ENCODE measurements at places on chromosomes 4 and X.

- DNase-seq = no peak
Observed at GRCh38 chrX:112545051-112545450, 134.7 kb downstream of the LHFPL1 start.

- no peak for DNase-seq
Observed at GRCh38 chr4:183729430-183730328, 70.6 kb downstream of the TRAPPC11 start.

DNA sequence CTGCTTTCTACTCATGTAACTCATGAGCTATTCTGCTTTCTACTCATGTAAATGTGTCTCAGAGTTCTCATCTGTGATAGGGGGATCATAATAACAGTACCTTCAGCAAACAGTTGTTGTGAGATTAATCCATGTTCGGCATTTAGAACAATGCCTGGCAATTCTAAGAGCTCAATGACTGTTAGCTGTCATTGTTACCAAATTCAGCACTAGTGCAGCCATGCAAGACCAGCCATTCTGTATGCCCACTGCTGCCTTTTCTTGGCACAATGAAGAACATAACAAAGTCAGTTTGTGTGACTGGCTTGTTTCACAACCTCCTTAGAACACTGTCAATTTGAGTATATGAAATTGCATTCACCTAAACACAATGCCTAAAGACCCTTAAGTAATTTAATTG is 163.2 kb downstream of the ANK2 start:
- no peak for DNase-seq

DNA sequence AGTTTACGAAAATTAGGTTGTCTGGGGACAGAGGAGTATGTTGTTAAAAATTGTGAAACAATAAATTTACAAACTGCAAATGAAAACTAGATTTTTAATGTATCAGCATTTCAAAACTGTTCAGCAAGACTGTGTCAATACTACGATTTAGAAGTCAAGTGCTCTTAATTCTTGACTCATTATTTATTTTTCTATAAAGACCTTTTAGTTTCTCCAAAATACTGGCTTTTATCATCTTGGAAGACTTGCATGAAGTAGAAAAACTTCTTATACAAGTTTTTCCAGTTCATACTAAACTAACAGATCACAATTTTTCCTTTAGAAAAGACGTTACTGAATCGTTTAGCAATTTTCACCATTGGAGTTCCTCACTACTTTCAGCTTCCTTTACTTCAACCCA is 231.4 kb downstream of the PPP3CA start:
- DNase-seq = no peak

GRCh38 chrX:15344106-15344505 is 8.8 kb upstream of the PIGA start:
- DNase-seq = no peak

DNA sequence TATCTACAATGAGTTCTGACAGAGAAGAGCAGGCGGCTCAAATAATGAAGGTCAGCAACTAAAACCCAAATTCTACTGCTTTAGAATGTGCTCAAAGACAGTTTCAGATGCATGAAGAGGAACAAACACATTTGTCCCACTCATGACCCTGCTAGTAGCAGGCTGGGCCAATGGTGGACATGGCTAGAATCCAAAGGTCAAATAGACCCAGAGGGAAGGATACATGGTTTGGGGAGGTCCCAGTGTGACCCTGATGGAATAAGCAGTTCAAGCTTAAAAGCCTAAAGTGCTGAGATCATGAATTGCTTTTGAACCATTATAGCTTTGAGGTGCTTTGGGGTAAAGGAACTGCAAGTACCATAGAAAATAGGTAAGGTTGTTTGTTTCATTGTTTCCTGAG is 450.7 kb downstream of the MID1IP1 start:
- DNase-seq = no peak

- no peak for DNase-seq
Observed at GRCh38 chr4:7708238-7708637, 231.4 kb downstream of the AFAP1 start.

GRCh38 chr4:151193414-151193813 is 83.5 kb upstream of the PRSS48 start:
- no peak for DNase-seq

DNA sequence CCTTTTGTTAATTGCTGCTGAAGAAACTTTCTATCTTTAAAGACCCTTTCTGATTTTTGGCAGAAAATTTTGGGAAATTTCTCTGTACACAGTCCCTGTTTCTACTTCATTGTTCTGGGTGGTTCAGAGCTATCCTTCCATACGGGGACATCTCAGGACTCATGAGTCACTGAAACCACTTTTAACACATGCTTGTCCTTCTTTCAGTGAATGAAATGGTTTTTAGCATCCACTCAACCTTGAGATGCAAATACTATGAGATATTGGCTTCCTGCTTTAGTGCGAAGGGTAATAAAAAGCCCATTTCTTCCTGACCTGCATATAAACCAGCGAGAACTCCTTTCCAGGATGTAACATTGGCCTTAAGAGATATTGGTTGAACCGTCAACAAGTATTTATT is 158.0 kb downstream of the REPS2 start:
- DNase-seq = no peak

DNA sequence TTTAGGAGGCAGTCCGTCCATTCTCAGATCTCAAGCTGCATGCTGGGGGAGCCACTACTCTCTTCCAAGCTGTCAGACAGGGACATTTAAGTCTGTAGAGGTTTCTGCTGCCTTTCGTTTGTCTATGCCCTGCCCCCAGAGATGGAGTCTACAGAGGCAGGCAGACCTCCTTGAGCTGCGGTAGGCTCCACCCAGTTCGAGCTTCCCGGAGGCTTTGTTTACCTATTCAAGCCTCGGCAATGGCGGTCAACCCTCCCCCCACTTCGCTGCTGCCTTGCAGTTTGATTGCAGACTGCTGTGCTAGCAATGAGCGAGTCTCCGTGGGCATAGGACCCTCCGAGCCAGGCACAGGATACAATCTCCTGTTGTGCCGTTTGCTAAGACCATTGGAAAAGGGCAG is 10.7 kb upstream of the ADH5 start:
- DNase-seq = no peak

DNA sequence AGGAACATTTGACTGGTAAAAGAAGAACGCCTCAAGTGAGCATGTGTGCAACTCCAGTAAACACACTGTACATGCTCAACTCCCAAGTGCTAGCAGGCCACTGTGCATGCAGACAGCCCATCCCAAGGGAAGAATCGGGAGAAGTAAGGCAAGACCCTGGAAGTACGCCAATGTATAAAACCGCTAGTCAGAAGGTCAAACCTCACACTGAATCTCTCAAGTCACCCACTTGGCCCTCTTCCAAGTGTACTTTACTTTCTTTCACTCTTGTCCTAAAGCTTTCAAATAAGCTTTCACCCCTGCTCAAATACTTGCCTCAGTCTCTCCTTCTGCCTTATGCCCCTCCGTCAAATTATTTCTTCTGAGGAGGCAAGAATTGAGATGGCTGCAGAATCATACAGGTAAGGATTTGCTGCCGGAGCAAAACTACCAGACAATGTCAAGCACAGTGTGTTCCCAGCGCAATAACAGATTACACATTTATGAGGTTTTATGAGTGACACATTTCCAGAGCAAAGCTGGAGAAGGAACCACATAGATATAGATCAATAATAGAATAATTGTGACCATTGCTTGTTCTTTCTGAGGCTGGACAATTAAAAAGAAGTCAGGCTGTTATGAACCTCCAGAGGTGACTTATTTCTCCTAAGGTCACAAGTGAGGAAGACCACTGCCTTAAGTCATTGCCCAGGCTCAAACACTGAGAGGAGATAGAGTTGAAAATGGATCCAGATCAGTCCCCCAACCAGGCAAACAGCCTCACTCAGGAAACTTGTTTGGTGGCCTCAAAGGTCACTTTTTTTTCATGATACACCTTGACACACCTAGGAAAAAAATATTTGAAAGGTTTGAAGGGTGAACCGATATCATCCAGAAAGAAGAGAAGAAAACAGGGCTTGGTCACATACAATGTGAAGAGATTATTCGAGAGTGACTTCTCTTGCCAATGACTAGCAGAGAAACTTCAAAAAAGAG is 26.3 kb downstream of the CXCL1 start:
- DNase-seq = no peak

DNA sequence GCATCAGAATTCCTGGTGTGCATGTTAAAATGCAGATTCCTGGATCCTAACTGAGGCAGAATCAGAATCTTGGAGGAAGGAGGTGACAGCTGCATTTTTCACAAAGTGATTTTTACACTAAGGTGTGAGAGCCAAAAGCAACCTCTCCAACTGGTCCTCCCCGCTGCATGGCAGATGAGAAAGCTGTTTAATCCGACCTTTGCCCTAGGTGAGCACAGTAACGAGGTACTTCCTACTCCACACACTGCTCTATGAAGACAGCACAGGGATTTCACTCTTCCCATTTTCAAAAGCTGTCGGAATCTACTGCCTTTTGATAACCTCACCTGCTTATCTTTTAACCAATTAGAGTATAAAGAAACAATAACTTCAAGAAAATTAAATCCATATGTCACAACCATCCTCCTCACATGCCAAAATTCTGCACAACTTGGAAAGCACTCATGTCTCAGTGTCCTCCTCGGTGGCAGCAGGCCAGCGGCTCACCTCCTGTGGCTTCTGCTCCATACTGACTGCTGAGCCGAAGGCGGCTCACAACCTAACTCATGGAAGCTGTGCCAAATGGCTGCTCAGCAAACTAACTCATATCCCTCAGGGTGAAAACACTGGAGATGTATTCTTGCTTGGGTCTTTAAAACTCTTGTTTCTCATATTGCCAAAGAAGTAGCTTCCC is 3.6 kb downstream of the CASP6 start:
- DNase-seq = no peak

GRCh38 chr4:4693258-4693657 is 151.4 kb upstream of the STX18 start:
- DNase-seq = no peak

DNA sequence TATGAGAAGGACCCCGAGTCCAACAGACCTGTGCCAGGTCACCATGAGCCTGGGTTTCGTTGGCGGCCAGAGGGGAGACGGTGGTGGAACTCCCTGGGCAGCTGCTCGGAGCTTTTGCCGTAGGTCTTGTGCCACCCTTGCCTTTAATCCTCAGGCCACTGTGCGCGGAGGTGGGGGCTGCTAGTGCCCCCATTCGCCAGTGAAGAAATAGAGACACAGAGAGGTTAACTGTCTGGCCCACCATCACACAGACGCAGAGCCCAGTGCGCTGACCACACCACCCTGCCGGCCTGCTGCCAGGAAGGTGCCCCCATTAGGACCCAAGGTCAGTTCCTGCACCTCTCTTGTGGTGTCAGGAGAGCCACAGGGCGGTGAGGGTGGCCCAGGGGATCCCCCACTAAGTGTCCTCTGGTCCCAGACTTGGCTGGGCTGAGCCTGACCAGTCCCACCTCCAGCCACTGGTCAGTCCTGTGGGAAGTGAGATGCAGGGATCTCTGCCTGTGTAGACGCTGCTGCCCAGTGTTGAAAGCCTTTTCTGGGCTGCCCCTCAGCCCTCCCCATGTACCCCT is 28.3 kb upstream of the HTRA3 start:
- no peak for DNase-seq

GRCh38 chr4:94722270-94722669 is 35.5 kb upstream of the BMPR1B start:
- DNase-seq = no peak

- no peak for DNase-seq
Observed at GRCh38 chr4:71267244-71267643, 71.6 kb upstream of the SLC4A4 start.

GRCh38 chrX:7545564-7545963 is 297.4 kb upstream of the VCX start:
- DNase-seq = no peak

DNA sequence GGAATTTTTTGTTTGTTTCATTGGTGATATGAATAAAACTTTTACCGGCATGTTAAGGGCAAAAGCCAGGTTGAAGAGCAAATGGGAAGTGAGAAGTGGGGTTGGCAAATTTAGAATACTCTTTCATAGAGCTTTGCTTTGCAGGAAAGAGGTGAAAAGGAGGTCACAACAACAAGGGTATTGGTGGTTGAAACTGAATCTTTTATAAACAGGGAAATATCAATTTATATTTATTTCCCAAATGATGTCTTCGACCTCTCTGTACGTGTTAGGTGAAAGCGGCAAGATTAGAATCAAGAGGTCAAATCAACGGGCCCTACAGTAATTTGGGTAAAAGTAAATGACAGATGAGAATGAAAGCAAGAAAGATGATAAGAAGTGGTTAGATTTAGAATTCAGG is 3.4 kb downstream of the SMR3A start:
- no peak for DNase-seq

DNA sequence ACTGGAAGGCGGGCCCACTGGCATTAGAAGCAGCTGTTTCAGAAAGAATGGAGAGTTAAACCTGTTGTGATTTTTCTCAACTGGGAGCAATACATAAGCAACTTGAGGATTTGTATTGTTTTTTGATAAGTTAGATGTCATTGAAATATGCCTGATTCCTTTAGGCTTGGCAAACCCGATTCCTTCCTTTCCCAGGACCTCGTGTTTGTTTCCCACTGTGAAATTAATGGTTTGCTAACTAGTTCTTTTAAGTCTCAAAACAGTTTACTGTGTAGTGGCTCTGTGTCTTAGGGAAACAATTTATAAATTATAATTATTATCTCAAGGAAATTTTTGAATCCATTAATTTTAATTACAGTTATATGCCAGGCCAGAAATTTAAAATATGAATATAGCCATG is 218.0 kb downstream of the DCTD start:
- no peak for DNase-seq

DNA sequence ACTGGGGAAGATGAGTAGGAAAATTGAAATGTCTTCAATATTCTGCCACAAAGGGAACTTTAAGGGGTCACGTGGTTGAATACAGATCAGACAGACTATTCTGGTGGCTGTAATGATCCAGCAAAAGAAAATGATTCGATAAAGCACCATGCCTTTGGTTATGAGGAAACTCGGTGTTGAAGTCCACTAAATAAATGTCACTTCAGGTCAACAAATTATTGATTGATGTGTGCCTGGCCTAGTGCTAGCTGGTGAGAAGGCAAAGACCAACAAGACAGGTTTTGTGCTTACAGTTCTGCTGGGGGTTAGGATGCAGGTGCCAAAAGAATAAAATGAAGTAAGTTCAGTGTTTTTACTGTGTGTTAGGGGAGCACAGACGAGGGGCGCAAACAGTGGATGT is 142.5 kb downstream of the STAG2 start:
- DNase-seq = no peak

- DNase-seq = no peak
Observed at GRCh38 chr4:12375805-12376204, 947.1 kb upstream of the HS3ST1 start.

DNA sequence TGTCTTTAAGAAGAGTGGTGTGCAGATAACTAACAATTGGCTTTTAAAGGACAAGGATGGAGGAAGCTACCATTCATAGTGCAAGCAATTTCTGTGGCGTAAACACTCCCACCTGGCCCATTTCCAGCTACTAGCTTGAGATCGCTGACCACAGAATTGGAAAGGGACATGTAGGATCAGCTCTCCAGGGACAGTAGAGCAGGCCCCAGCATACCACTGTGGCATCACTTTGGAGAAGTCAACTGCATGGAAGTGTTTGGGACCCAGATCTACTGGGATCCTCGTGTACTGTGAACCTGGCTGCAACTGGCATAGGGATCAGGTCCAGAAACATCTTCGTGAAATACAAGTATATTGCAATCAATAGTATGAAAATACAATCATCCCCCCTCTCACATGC is 515.0 kb downstream of the INPP4B start:
- DNase-seq = no peak
